AG20443 (cell line): ENCODE measurements at places on chromosomes 16 and 17.

GRCh38 chr17:20097330-20097729, 88.2 kb downstream of the SPECC1 start:
- no peak for DNase-seq

DNA sequence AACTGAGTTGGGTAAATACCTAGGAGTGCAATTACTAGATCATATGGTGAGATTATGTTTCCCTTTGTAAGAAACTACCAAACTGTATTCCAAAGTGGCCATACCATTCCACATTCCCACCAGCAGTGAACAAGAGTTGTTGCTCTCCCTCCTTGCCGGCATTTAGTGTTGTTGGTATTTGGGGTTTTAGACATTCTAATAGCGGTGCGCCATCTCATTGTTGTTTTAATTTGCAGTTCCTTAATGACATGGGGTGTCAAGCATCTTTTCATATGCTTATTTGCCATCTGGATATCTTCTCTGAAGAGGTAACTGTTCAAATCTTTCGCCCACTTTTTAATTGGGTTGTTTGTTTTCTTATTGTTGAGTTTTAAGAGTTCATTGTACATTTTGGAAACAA, 164.2 kb upstream of the LHX1 start:
- DNase-seq: no peak

- peak; percentile 43 for DNase-seq
Measured at GRCh38 chr17:28812748-28813377, 29.7 kb downstream of the FAM222B start.

DNA sequence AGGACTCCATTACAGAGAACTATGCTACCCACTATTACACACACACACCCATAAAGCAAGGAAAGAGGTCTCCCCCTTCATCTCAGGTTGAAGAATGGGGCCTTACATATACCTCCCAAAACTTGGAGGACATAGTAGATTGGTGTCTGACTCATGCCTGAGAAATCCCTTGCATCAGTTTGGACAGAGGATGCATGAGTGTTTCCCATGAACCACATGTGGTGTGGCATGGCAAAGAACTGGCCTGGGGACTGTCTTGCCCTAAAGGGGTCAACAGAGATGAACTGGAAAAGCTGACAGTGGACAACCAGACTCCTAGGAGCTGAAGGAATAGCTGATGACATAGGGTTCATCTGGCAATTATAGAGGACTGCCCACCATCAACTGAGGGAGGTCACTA, 54.0 kb downstream of the DYNLRB2 start:
- DNase-seq: no peak

DNA sequence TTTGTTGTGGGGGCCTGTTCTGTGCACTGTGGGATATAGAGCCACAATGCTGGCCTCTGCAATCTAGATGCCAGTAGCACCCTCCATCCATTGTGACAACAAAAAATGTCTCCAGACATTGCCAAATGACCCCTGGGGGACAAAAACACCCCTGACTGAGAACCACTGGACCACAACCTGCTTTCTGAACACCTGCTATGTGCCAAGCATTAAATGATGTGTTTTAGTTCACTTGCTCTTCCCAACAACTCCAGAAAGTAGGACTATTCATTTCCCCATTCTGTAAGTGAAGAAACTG, 367.0 kb upstream of the ERCC4 start:
- DNase-seq: no peak

DNA sequence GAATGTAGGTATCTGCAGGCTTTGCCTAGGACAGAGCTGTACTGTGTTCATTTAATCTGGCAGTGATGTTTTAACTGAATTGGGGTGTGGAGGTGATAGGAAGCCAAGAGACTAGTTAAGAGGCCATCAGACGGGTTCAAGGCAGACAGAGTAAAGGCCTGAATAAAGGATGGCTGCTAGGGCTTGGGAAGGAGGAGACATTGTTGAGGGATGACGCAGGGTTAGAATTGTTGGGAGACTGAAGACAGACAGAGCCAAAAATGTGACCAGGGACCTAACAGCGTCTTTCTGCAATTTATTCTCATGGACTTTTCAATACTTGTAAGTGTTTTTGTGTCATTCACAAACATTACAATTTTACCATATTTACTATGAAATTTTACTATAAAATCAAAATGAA, 48.6 kb upstream of the MYH10 start:
- DNase-seq: no peak

GRCh38 chr17:924711-925475, 54.7 kb downstream of the NXN start:
- no peak for DNase-seq

DNA sequence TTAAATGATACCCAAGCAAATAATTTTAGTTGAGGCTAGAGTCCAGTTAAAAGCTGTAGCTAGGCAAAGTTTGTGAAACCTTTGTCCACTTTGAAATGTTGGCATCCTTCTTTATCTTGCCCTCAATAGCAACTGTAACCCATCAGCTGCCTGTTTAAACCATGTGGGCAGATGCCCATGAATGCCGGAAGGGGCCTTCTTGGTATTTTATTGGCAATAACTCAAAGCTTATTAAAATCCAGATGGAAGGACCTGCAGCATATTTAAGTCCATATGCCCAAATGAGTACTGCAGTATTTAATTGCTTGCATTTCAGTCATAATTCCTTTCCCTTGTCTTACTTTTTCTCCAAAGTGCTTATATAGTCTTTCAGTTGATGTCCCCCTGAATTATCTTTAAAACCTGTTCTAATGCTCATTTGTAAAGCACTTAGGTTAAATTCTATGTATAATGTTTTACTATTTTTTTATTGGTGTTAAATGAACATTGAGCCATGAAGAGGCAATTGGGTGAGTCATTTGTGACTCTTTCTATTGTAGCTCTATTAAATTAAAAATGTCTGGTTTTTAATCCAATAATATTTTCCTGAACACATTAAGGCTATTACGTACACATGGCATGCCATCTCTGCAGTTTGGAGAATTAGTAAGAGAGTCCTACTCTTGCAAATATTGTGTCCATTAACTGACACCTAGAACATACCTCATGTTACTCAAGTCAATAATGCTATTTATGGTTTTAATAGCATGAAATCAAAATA, 225.3 kb downstream of the KCNJ2 start:
- DNase-seq: no peak

DNA sequence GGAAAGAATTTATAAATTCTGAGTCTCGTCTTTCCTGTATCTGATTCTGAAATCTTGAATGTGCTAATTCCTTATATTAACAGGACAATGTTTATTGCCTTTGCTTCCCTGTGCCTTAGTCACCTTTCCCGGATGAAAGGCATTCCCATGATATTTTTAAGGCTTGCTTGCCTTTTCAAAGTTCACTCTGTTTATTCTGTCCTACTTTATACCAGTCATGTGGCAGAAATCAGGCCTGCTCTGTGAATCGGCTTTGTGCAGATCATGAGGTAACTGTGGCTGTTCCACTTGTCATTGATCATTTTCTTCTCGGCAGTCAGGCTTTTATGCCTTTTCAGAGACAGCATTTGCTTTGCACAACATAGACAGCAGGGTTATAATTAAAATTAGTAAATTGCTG, 28.8 kb upstream of the ABCC11 start:
- no peak for DNase-seq

GRCh38 chr17:45225051-45225700, 3.5 kb downstream of the FMNL1 start:
- DNase-seq: no peak

GRCh38 chr16:78763821-78764440, 664.5 kb downstream of the WWOX start:
- DNase-seq: no peak

GRCh38 chr16:50615891-50616290, 65.2 kb downstream of the SNX20 start:
- no peak for DNase-seq

DNA sequence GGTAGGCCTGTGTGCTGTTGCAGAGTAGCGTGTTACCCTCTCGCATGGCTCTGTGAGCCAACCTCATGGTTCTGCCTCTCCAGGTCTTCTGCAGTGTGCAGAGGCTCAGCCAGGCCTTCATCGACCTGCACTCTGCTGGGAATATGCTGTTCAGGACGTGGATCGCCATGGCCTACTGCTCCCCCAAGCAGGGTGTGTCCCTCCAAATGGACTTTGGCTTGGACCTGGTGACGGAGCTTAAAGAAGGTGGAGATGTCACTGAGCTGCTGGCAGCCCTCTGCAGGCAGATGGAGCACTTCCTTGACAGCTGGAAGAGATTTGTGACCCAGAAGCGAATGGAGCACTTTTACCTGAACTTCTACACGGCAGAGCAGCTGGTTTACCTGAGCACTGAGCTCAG, 75.8 kb upstream of the ENDOV start:
- DNase-seq: no peak

- DNase-seq: no peak
Measured at GRCh38 chr17:73835605-73836004, 191.4 kb upstream of the SDK2 start.

DNA sequence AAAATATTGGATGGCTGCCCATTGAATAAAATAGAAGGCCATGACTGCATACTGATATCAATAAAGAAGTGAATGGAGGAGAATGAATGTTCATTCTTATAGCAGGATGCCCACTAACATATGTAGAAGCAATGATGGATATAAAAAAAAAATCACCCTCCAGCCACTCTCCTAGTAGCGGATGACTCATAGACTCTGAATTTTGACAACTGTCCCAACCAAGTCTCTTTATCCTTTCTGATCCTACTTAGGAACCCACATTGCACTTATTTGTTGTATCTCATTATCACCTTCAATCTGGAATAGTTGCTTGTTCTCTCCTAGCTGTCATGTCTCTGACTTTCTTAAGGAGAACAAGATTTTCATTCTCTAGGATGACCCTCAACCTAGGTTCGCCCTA, 429.9 kb downstream of the HS3ST3B1 start:
- DNase-seq: no peak

- DNase-seq: peak; percentile 86
Measured at GRCh38 chr16:89917773-89918452, 749 bp upstream of the MC1R start.

DNA sequence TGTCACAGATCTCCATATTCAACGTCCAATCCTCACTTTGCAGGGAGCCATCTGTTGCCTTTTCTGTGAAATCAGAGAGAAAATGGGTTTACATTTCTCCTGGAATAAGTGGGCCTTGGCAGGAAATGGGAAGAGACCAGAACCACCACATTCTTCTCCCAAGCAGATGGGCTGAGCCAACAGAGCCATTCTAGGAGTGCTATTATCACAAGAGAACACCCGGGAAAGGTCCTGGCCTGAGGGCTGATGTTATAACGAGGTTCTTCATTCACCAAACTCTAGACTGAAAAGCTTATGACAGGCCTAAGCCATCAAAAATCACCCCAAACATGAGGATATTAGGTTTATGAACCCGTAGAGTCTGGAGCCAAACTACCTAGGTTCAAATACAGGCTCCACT, 64.7 kb downstream of the TOM1L2 start:
- no peak for DNase-seq

- DNase-seq: no peak
Measured at GRCh38 chr17:65657251-65657828, 95.9 kb upstream of the AXIN2 start.

- no peak for DNase-seq
Measured at GRCh38 chr17:28597606-28598383, 1.0 kb downstream of the SPAG5 start.

GRCh38 chr16:10741844-10742243, 1.8 kb upstream of the NUBP1 start:
- DNase-seq: no peak

DNA sequence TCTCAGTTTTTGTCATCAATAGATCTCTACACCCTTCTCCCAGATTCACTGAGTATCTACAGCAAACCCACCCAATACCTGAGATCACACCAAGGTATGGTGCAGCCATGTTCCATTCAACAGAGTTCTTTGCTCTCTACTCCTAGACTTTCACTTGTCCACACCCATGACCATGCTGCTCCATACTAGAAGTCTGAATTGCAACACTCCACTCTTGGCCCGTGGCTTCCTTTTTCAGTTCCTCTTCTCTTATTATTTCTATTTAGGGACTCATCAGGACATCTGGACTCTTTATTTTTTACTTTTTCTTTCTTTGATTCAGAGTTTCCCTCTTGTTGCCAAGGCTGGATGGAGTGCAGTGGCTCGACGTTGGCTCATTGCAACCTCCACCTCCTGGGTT, 37.1 kb downstream of the YWHAE start:
- peak; percentile 41 for DNase-seq

GRCh38 chr16:64138621-64139020, 983.2 kb downstream of the CDH11 start:
- DNase-seq: no peak

DNA sequence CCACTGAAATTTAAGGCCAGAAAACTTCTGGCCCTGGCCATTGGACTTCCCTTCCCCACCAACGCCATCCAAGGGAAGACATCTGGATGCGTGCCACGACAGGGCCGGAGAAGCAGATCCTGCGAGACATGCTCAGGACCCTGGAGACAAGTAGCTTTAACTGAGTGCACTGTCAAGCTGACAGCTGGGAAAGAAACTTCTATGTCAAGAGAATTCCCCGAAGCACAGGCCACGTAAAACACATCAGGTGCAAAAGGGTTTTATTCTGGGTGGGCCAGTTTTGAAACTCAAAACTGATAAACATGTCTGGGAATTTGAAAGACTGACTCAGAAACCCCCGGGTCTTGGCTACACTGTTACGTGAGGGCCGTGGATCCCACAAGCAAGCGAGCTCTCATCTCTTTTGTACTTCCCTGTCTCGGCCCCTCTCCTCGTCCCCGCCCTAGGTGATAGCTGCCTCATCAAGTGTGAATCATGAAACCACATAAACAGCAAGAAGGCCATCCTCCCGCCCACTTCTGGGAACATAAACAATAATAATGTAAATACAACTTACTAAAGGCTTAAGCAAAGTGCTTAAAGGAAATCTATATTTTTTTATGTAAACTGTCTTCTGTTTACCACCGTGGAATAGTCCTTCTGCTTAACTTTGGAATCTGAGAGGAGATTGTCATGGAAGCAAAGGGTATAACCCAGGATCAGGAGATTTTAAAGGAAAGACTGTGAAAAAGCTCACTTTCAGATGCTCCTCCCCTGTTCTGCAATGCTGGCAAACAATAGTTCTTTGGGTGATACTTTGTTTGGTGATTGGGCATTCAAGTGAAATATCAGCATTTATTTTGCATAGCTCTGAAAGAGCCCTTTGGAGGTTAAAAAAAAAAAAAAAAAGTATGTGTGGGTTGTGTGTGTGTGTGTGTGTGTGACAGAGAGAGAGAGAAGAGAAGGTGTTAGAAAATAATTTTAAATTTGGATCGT, 406.0 kb upstream of the MAF start:
- DNase-seq: peak; percentile 58

- DNase-seq: no peak
Measured at GRCh38 chr17:66938656-66939055, 25.9 kb upstream of the CACNG4 start.

- no peak for DNase-seq
Measured at GRCh38 chr17:8632061-8632460, 1.5 kb upstream of the MYH10 start.
